ENCODE measurements at places on chromosomes 2 and 18. TPM values are rescaled to one million over a fixed set of nuclear protein-coding genes. Genes with fewer than 3 reads are reported as not detected.

Gene DLX2
- total RNA-seq: 0.47 TPM

Gene RTTN
- 16.2 TPM for total RNA-seq

- DNase-seq: no peak
Measured at GRCh38 chr2:234164493-234165413, 114.3 kb downstream of the SPP2 start.

DNA sequence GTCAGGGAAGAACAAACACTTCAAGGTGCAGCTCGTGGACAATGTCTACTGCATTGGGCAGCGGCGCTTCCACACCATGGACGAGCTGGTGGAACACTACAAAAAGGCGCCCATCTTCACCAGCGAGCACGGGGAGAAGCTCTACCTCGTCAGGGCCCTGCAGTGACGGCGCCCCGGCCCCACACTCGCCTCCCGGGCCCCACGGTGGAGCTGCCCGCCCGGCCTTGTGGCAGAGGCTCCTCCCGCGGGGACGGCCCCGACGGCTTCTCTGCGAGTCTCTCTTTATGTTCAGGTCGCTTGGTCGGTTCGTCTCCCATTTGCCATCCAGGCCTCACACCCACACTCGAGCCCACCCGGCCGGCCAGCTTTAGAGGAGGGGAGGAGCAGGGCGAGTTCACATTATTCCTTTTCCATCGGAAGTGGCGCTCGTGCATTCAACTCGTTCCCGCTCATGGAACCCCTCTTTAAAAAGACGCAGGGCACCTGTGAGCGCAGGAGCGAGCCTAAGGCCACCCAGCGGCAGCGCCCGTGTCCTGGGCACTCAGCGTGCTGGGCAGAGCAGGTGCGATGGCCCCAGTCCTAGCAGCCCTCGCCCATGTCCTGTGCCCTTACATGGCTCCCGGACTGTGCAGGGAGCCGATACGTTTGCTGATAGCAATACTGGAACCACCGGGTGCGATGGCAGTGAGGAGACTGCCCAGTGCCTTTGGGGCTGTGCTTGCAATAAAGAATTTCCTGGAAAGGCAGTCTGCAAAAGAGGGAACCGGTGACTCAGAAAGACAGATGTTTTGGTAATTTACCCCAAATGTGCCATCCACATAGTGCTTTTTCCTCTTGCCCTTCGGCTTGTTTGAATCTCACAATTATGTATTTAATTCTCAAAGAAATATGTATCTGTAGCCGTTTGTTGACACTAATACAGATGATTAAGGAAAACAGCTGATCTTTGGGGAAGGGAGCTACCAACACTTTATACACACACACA lies 148.6 kb downstream of the NCK2 start:
- DNase-seq: no peak

Gene TMEFF2
- total RNA-seq: 6.5 TPM

DNA sequence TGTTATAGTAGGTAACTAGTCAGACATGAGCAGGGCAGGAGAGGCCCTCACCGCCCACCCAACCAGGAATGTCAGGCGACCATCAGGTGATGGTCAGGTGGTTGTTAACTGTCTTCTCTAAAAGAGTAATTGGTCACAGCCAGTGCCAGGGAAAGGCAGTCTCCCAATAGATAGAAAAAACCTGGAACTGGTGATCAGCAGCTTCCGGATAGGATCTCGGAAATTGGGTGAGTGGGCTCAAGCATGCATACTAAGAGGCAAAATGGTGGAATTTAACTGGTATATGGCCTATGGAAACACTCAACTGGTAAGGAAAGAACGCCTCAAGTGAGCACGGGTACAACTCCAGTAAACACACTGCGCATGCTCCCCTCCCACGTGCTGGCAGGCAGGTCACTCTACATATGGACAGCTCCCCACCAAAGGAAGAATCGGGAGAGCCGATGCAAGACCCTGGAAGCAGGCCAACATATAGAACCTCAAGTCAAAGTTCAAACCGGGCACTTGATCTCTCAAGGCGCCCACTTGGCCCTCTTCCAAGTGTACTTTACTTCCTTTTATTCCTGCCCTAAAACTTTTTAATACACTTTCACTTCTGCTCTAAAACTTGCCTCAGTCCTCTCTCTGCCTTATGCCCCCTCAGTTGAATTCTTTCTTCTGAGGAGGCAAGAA lies 43.5 kb upstream of the TMEM131 start:
- no peak for DNase-seq

- DNase-seq: no peak
Measured at GRCh38 chr18:48913201-48913600, 37.6 kb downstream of the SMAD7 start.

- no peak for DNase-seq
Measured at GRCh38 chr2:105127289-105127915, 89.5 kb downstream of the MRPS9 start.

DNA sequence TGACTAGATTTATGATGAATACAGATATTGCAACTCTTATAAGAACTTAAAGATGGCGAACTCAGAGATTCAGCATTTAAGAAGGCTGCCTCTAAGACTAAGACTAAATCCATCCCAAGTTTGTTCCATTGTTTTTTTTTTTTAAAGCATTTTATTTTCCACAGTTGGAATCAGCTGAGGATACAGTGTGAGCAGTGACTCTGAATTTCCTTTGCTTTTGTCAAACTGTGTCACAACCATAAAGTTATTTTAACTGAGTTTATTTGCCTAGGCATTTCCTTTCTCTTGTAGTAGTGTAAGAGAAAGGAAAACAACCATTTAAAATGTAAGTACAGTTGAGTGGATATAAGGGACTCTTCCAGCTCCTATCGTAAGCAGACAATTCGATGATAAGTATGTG lies 63.9 kb downstream of the ZEB2 start:
- DNase-seq: no peak

- DNase-seq: no peak
Measured at GRCh38 chr2:220913384-220913783, 658.7 kb downstream of the EPHA4 start.

GRCh38 chr2:147449323-147449991 lies 395.4 kb upstream of the ACVR2A start:
- DNase-seq: no peak

Gene G6PC2
- not detected for total RNA-seq

Gene ZC3H6
- 11.7 TPM for total RNA-seq

Gene SLC11A1
- 0.03 TPM for total RNA-seq

GRCh38 chr2:64212346-64212745 lies 68.1 kb upstream of the PELI1 start:
- peak; percentile 70 for DNase-seq

GRCh38 chr18:34322365-34323289 lies 97.9 kb upstream of the NOL4 start:
- peak; percentile 0 for DNase-seq

DNA sequence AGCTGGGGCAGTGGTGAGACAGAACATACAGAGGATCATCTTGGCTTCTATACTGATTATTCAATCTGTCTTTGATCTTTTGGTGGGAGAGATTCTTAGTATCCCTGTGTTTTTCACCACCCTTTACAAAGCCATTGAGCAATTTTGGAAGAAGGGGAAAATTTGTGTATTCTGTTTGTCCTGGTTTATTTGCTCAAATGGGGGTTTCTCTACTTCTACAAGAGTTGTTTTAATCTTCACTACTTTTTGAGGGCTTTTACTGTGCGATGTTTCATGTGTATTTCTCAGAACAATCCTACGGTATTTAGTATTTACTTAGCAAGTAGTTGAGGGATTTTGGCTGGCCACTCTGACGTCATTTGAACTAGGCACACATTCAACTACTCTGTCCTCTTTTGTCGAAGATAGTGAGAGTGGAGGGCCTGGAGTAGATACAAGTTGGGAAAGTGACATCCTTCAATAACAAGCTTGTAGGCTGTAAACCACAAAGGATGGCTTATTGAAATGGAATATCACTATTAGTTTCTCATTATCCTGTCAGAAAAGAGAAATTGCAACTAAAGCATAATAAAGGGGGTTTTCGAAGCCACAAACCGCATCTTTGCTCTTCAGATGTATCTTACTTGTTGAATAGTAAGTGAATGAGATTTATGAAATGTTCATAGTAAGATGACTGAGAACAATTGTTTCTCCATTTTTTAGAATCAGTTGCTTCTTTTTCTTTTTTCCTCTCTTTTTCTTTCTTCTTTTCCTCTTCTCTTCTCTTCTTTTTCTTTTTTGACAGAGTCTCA lies 24.8 kb downstream of the FMNL2 start:
- DNase-seq: no peak
